ENCODE measurements at places on chromosomes 1 and 21. TPM values are rescaled to one million over a fixed set of nuclear protein-coding genes. Genes with fewer than 3 reads are reported as not detected.
A peak's percentile ranks its signal among the peaks of the same experiment; 100 is the strongest.

The EDN2 gene
- 0.36 TPM for total RNA-seq

GRCh38 chr1:63512584-63512983 is 10.4 kb downstream of the ITGB3BP start:
- no peak overlapping the region for H3K4me3 ChIP-seq
- H3K4me1 ChIP-seq = no peaks in the 10 kb centered on the region
- no peaks in the 10 kb centered on the region for H3K36me3 ChIP-seq
- no peaks in the 10 kb centered on the region for H3K27me3 ChIP-seq

DNA sequence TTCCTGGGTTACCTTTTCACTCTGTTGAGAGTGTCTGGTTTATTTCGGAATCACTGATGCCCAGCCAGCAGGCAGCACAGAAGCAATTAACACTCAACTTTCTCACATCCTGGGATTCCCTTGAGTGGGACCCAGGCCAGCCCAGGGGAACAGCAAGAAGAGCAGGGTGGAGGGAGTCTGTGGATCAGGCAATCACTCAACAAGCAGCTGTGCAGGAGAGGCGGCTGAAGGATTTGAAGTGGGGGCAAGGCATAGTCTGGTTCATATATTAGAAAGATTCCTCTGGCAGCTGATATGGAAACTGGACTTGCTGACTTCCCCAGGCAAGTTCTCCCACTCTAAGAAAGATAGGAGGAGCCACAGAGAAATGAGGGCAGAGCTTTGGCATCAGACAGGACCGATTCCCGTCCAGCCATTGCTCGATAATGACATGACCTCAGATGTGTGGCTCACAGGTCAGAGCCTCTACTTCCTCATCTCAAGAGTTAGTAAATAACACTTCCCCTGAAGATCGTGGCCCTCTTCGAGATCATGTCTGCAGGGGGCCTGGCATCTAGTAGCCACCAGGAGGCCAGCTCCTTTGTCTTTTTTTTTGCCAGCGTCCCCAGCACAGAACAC is 12.4 kb downstream of the EPHA8 start:
- no peak for DNase-seq
- H3K4me1 ChIP-seq = no peaks in the 10 kb centered on the region
- no peak overlapping the region for H3K27ac ChIP-seq
- H3K4me3 ChIP-seq = no peak overlapping the region
- no peaks in the 10 kb centered on the region for H3K27me3 ChIP-seq
- H3K36me3 ChIP-seq = no peaks in the 10 kb centered on the region

DNA sequence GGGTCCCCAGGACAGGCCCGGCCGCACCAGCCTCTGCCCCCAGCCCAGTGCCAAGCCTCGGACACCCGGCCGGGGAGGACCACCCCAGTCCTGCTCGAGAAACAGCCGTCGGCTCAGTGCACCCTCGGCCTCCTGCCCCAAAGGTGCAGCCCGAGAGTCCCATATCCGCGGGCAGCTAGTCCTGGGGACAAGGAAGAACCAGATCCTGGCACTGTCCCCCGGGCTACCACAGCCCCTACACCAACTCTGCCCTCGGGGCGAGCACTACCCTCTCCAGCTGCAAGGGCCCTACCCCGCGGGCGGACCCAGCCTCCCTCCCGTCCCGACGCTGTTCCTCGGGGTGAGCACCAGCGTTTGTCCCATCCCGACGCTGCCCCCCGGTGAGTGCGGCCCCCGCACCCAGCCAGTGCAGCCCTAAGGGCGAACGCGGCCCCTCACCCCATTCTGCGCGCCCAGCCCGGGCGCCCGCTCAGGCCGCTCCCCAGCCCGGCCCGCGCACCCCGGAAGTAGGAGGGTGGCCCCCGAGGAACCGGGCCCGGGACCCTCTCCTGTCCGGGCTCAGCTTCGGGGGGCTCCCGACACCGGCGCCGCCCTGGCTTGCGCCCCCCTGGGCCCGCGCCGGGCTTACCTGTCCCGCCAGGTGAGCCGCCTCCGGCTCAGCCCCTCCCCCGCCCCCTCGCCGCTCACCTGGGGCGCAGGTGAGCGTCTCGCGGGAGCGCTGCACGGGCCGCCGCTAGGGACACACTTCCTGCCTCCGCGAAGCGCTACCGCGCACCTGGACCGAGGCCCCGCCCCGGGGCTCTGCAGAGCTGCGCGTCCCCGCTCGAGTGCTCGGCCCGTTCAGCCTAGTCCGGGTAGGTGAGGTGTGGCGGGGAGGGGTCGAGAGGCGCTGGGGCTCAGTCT is at the start of gene KDF1:
Gene KDF1 (minus strand): TSS at position 747 of the 903 bp plus-strand sequence. CDS start 8,088 bp downstream, outside the sequence.
- H3K27ac ChIP-seq = no peak within 1 kb of the TSS
- no peaks in the 10 kb centered on the region for H3K27me3 ChIP-seq
- H3K4me3 ChIP-seq = no peak within 1 kb of the TSS
- no peaks in the 10 kb centered on the region for H3K36me3 ChIP-seq
- no peaks in the 10 kb centered on the region for H3K4me1 ChIP-seq
- no peak for DNase-seq

- H3K4me3 ChIP-seq = no peak within 1 kb of the TSS
- no peaks in the 10 kb centered on the region for H3K36me3 ChIP-seq
- H3K27ac ChIP-seq = peak within 1 kb of the TSS; percentile 42
- no peaks in the 10 kb centered on the region for H3K4me1 ChIP-seq
- H3K27me3 ChIP-seq = no peaks in the 10 kb centered on the region
Observed at GRCh38 chr21:35048706-35049617, at the start of gene RUNX1. Gene RUNX1, minus strand, starts transcription at chr21:35049302.

DNA sequence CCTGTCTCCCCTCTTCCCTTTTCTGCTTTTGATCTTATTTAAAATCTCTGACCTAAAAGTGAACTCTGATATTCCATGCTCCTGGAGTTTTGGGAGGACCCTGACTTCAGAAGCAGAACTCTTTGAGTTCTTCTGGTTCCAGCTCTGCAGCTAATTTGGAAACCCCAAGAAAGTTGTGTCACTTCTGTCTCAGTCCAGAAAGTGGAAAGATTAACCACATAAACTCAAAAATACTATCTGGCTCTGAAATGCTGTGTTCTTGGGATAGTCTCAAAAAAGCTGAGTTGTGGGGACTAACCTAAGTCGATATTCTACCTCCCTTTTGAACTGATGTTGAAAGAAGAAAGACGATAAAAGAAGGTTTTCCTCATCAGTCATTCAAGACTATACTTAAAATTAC is 59.8 kb downstream of the ITPKB start:
- no peaks in the 10 kb centered on the region for H3K36me3 ChIP-seq
- no peaks in the 10 kb centered on the region for H3K27me3 ChIP-seq
- peaks cover 10% of the 10 kb centered on the region for H3K4me1 ChIP-seq

GRCh38 chr1:47403321-47403910 is 12.7 kb upstream of the FOXE3 start:
- H3K4me3 ChIP-seq = no peak overlapping the region
- no peaks in the 10 kb centered on the region for H3K27me3 ChIP-seq
- no peak for DNase-seq
- no peak overlapping the region for H3K27ac ChIP-seq

- no peaks in the 10 kb centered on the region for H3K27me3 ChIP-seq
- H3K4me1 ChIP-seq = no peaks in the 10 kb centered on the region
- H3K27ac ChIP-seq = no peak overlapping the region
- DNase-seq = no peak
Observed at GRCh38 chr1:14794906-14795305, 196.4 kb downstream of the KAZN start.

The ZBTB18 gene
- 10.6 TPM for total RNA-seq

- H3K27ac ChIP-seq = no peak overlapping the region
- peaks cover 4% of the 10 kb centered on the region for H3K27me3 ChIP-seq
- no peak for DNase-seq
Observed at GRCh38 chr1:209232759-209233158, 350.8 kb upstream of the CAMK1G start.

DNA sequence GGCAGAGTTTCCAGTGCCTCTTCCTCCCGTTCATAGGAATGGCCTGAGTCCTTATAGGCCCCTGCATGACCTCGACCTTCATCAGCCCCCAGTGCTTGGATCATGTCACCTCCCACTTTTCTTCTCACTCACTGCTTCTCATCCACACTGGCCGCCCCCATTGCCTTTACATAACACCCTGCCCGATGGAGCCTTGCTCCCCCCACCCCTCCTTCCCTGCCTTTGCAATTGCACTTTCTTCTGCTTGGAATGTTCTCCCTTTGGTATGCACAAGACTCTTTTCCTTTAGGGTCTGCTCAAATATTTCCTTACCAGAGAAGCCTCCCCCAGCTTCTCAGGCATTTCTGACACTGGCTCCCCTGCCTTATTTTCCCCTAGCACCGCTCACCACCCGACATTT is 125.2 kb upstream of the KCNJ6 start:
- H3K27ac ChIP-seq = no peak overlapping the region
- no peak overlapping the region for H3K4me3 ChIP-seq
- H3K36me3 ChIP-seq = no peaks in the 10 kb centered on the region
- DNase-seq = no peak
- no peaks in the 10 kb centered on the region for H3K4me1 ChIP-seq

GRCh38 chr1:172882791-172883386 is 167.9 kb downstream of the TNFSF18 start:
- no peak for DNase-seq
- H3K4me1 ChIP-seq = no peaks in the 10 kb centered on the region
- H3K36me3 ChIP-seq = no peaks in the 10 kb centered on the region
- no peak overlapping the region for H3K4me3 ChIP-seq

The RGS13 gene
- total RNA-seq = 1.5 TPM

DNA sequence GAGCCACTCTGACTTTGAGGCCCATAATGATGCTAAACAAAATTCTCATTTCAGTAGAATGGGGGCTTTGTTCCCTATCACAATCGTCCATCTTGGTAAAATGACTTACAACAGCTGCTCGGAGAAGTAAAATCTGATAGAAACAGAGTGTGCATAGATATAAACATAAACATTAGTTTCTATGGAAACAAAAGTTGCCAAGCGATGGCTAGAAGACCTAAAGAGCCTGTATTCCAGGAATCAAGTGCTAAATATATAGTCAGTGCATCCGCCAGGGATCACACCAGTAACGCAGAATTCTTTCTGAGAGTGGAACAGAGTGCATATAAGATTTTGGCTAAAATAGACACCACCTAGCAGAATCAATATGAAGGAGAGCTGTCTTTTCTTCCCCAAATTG is 91.2 kb upstream of the KAZN start:
- peaks cover 1% of the 10 kb centered on the region for H3K27me3 ChIP-seq
- H3K36me3 ChIP-seq = no peaks in the 10 kb centered on the region
- DNase-seq = no peak
- H3K4me3 ChIP-seq = no peak overlapping the region
- H3K27ac ChIP-seq = no peak overlapping the region

The GABRD gene
- 1.2 TPM for total RNA-seq

The FCGR1A gene
- 45.0 TPM for total RNA-seq

GRCh38 chr1:226950871-226951270 is 10.8 kb downstream of the COQ8A start:
- no peaks in the 10 kb centered on the region for H3K36me3 ChIP-seq
- H3K27me3 ChIP-seq = no peaks in the 10 kb centered on the region
- DNase-seq = no peak
- H3K4me3 ChIP-seq = no peak overlapping the region
- no peaks in the 10 kb centered on the region for H3K4me1 ChIP-seq

The OPTC gene
- total RNA-seq = not detected

DNA sequence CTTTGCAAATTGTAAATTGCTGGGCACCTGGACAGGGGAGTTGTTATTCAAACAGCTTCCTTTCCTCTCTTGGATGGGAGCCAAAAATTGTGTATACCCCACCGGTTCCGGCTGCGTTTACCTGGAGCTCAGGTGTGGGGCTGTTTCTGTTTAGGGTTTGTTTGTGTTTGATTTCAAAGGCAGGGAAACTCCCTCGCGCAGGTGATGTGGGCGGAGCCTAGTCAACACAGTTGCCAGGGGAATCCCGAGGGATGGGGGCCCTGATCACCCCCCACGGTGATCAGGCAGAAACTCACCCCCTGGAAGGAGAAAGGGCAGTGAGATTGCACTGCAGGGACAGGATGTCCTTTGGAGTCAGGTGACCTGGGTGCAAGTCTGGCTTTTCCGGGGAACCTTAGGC is 28.3 kb downstream of the CDCP2 start:
- H3K27me3 ChIP-seq = no peaks in the 10 kb centered on the region
- no peak overlapping the region for H3K27ac ChIP-seq
- no peak for DNase-seq
- no peaks in the 10 kb centered on the region for H3K4me1 ChIP-seq

- H3K27me3 ChIP-seq = no peaks in the 10 kb centered on the region
- H3K4me3 ChIP-seq = no peak overlapping the region
- H3K36me3 ChIP-seq = no peaks in the 10 kb centered on the region
- no peaks in the 10 kb centered on the region for H3K4me1 ChIP-seq
- no peak overlapping the region for H3K27ac ChIP-seq
- DNase-seq = no peak
Observed at GRCh38 chr1:201731592-201731991, 97.4 kb upstream of the IPO9 start.

The LAPTM5 gene
- 116 TPM for total RNA-seq

DNA sequence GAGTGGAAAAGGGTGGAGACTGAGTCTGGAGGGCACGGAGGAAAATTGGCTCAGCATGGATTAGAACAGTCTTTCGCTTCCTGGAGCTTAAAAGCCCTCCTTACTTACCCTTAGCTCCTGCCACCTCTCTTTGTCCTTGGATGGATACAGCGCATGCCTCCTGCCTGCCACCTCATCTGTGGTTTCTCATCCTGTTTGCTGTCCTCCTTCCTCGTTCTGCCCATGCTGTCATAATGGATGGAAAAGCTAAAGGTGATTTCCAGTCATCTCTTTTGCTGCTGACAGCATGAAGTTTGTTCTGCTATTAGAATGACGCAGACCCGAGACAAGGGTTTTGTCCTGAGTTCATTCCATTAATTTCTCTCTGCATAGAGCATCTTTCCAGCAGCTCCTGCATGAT is 425.9 kb downstream of the KIF26B start:
- H3K4me1 ChIP-seq = no peaks in the 10 kb centered on the region
- H3K36me3 ChIP-seq = no peaks in the 10 kb centered on the region
- no peak for DNase-seq
- H3K27ac ChIP-seq = no peak overlapping the region
- no peaks in the 10 kb centered on the region for H3K27me3 ChIP-seq

DNA sequence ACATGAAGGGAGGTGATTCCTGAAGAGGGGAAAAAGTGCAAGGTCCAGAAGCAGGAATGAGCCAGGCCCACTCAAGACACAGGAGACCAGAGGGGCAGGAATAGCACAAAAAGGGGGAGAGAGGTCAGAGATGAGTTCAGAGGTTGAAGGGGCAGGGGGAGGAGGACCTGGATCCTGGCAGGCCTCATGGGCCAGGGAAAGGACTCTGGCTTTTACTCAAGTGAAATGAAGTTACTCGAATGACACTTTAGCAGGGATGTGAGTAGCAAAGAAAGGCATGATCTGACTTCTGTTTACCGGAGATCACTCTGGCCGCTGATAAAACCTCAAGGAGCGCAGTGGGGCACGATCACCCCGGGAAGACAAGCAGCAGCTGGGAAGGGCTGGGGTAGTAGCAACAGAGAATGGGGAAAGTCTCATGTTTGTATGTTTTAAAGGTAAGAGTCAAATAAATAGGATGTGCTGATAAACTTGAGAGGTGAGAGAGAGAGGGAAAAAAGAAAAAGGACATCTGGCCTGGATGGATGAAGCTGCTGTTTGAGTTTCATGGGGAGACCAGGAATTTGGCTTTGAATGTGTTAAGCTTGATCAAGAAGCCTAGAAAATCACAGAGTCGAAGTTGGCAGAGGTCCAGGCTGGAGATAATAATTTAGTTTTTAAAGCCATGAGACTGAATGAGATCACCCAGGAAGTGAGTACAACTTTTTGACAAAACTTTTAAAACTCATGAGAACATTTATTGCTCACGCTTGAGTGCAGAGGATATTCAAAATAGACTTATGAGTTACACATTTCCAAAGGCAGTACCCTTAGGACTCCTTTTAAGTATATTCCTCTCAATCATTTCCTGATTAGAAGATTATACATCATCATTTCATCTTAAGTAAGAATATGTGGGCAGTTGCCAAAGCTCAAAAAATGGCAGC is 156.0 kb downstream of the RERE start:
- H3K4me1 ChIP-seq = peaks cover 3% of the 10 kb centered on the region
- H3K27me3 ChIP-seq = no peaks in the 10 kb centered on the region
- H3K36me3 ChIP-seq = no peaks in the 10 kb centered on the region
- H3K27ac ChIP-seq = peak overlapping the region; percentile 74
- peak; percentile 67 for DNase-seq

All from aorta (tissue), 5 donors.